Left colon (tissue), 2 donors: ENCODE measurements at places on chromosomes 5 and 9. TPM values are rescaled to one million over a fixed set of nuclear protein-coding genes. Genes with fewer than 3 reads are reported as not detected.

PCDHA7 gene
- total RNA-seq = 0.17 TPM

NPR3 gene
- 0.58 TPM for total RNA-seq

CHSY3 gene
- total RNA-seq = 0.67 TPM

ZNF462 gene
- total RNA-seq = 33.4 TPM

WNK2 gene
- 161 TPM for total RNA-seq
